OCI-M1 (cell line): ENCODE measurements at places on chromosomes 12 and 14.

GRCh38 chr14:44109036-44109435 is 398.0 kb downstream of the FSCB start:
- DNase-seq = no peak

DNA sequence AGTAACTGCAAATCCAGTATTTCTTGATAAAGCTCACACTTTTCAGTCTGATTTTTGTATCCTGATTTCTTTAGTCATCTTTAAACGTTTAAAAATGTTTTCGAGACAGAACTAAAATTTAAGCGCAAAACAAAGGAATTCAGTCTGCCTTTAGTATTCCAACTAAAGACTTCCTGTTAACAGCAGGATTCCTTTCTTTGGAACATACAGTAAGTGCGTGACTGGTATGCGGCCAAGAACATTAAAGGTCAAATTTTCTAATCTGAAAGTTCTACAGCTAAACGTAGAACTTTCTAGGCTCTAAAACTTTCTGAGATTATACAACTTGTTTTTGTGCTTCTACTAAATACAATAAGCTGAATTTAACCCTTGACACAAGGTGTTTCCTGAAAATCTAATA is 9.9 kb downstream of the SAV1 start:
- no peak for DNase-seq

DNA sequence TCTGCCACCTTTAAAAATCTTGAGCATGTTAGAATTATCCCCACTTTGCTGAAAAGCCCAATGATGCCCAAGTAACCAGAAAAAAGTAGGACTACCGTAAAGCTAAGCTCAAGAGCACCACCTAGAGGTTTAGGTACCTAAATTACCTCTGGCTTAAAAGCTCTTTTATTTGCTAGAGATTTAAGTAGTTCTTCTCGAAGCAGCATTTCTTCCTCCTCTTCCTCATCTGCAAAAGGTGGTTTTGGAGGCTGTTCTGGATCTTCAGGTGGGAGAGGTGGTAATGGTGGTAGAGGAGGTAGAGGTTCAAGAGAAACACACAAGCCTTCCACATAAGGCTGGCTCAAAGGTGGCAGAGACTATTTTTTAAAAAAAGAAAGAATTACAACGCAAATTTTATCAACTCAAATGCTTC is 26.9 kb downstream of the ZFC3H1 start:
- DNase-seq = peak; percentile 83

DNA sequence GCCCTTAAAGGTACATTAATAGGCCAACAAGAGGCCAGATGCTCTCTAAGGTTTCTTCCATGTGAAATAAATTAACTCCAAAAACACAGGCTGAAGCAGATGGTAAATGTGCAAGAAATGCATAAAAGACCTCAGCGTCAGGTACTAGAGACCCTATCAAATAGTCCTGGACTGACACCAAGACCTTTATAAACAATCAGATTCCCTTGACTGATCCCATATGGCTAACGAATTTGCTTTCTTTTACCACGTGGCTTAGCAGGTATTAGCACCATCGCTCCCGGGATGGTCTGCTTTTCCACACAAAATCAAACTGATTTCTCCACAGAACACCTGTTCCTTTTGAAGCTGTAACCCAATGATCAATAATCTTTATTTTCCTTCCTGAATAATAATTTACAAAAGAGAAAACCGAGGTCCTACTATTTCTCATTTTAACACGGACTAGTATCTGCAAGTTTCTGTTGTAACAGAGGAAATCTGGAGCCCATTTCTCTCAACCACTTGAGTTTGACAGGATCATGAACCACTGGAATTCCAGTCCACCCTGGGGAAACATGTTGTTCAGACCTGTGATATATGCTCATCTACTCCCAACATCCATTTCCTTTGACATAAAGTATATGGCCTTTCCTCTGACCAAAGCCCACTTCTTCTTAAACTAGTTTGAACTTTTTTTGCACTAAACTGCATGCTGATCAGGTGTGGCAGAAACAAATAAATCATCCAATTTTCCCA is 48.2 kb upstream of the DAAM1 start:
- no peak for DNase-seq

- DNase-seq = no peak
These were observed 142.4 kb downstream of the ZFP36L1 start for GRCh38 chr14:68650404-68650994.

DNA sequence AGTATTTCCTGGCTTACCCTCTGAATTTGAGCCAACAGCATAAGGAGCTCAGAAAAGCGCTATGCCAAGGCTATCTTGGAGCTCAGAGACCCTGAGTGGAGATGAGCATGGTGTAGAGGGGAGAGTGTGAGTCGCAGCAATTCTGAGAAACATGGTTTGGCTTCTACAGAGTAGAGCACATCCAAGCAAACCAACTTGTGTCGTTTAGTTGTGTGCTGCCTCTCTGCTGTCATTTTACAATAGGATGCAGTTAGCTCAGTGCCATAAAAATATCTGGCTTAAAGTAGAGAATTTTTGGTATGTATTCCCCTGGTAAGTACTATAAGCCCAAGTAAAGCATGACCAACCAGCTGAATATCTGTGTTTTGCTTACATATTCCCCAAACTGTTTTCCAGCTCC is 249.2 kb downstream of the TRHDE start:
- no peak for DNase-seq

DNA sequence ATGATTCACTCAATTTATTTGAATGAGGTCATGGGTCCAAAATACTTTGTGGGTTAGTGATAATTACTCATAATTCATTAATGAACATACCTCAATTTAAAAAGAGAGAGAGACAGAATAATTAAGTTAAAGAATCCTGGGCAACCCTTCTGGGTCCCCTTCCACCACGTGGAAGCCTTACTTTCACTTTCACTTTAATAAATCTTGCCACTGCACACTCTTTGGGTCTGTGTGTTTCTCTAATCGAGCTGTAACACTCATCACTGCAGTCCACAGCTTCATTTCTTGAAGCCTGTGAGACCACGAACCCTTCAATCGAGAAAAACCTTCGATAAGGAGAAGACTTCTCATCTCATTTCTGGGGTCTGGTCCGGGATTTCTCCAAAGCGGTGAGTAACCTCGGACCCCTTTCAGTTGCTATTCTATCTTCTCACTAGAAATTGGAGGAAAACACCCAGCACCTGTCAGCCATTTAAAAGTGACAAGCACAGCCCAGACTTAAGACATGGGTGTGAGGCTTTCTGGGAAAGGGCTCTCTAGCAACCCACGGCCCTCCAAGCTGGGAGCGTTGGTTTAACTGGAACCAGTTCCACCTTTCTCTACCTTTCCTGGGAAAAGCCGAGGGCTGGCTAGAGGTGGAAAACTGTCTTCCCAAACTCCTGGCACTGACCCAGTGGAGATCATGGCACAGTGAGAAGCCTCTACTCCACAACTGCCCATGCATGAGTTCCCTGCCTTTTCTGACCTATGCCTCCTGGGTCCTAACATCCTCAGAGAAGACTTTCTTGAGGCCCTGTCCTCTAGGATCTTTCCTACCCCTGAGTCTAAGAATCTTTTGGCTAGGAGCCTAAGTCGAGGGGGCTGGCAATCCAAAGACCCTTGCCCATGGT is 148.8 kb upstream of the ATF7IP start:
- peak; percentile 58 for DNase-seq

DNA sequence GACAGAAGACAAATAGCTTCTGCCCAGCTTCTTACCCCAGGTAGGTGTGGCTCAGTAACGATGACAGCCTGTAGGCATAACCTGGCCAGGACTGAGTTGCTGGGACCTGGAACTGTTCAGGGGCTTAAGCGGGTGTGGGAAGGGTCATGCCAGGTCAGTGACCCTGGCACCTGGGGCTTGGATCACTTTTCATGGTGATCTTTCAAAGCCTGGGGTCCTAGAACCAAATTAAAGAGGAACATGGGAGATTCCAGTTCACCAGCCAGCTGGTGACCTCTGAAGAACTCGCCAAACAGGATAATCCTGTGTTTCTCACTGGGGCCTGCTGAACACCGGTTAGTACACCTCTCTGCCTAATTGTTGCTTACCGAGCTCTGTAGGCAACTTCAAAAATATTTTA is 102.6 kb upstream of the LMNTD1 start:
- DNase-seq = no peak
